Activated naive CD4-positive, alpha-beta T cell treated with anti-CD3 and anti-CD28 coated beads for 36 hours (primary cell): ENCODE measurements at places on chromosomes 16 and 17.

GRCh38 chr16:72552654-72553053, 380.7 kb upstream of the PMFBP1 start:
- DNase-seq: no peak

DNA sequence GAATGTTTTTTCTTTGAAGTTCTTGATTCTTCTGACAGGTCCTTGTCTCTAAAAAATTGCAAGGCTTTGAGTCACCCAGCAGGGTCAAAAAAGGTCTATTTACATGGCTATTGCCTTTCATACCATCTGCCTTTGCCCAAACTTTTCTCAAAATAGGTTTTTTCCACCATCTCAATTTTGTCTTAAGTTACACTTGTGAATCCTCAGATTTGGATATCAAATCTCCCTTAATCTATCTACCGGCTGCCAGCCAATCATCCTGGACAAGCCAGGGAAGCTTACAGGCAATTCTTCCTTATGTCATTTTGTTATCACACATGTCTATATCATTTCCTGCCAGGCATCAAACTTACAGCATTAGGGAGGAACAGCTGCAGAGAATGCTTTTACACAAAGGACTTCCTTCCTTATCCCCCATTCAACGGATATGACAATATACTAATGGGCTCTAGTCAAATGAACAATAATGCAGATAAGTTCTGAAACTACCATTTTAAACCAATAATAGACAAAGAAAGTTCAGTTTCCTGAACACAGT, 104.1 kb upstream of the CORO6 start:
- peak; percentile 47 for DNase-seq

GRCh38 chr16:31453255-31454204, 5.8 kb upstream of the ARMC5 start:
- DNase-seq: no peak

GRCh38 chr17:78817123-78817522, 23.5 kb downstream of the USP36 start:
- DNase-seq: peak; percentile 82

DNA sequence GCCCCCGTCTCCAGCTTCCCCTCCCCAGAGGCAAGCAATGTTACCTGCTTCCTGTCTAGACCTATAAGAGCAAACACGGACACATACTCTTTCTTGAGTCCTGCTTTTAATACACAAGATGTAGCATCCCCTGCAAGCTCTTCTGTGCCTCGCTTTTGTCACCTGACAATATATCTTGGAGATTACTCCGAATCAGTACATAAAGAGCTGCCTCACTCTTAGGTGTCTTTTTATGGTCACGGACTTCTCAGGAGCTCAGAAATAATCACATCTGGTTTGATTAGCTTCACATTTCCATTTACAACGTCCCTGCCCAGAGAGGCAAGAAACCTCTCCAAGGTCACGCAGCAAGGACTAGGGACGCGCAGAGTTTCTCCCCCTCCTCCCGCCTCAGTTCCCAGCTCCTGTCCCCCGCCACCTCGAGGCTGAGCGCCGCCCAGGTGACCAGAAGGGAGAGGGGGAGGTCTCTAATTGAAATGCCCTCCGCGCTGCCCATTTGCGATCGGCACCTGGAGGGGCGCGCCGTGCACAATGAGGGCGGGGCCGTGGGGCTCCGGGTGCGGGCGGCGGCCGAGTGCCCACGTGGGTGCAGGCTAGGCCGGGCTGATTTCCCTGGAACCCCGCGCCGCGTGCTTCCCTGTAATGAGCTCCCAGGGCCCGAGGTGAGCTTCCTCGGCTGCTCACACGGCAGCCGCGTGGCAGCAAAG, 13.8 kb upstream of the SEZ6 start:
- DNase-seq: no peak

- no peak for DNase-seq
Measured at GRCh38 chr17:36183001-36183971, 6.8 kb upstream of the TBC1D3B start.

DNA sequence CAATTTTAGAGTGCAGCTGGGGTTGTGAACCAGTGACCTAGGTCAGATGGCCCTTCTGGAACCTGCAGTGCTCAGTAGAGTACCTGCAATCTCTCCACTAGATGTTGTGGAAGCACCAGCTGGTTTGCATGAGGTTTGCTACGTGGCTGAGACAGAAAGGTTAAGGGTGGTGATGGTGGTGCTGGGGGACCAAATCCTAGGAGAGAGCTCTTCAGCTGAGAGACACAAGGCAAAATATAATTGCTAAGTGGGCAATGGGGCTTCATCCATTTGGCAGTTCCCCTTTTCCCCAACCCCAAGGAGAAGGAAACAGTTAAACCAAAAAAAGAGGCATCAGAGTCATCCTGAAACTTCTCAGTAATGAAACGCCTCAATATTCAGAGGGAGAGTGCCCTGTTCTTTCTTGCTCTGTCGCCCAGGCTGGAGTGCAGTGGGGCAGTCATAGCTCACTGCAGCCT, 13.9 kb downstream of the ITPRIPL2 start:
- DNase-seq: no peak

- DNase-seq: no peak
Measured at GRCh38 chr16:67199808-67200198, 872 bp downstream of the ELMO3 start.

DNA sequence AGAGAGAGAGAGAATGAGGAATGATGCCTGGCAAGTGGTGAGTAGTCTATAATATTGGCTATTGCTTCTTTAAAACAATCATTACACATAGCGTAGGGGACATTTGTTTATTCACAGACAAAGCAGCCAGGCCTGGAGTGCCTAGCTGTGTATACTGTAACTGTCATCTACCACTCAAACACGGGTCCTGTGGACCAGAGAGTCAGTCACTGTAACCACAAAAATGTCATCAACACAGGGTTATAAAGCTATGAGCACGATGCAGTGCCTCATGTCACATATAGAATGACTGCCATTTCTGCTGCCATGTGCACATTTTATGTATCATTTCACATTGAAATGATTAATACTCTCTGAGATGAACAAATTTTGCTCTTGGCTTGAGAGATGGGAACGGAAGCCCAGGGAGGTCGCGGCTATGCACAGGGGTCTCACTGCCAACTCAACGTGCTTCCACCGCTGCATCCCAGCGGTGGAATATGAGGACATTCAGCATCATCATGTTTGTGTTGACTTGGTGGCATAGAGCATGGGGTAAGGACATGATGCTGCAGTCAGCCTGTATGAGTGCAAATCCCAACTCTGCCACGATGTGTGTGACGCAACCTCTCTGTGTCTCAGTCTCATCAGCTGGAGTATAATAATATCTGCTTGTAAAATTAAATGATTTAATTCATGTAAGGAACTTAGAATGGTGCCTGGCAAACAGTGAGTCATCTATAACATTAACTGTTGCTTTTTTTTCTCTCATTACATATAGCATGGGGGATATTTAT, 3.3 kb downstream of the MT1H start:
- DNase-seq: no peak

- no peak for DNase-seq
Measured at GRCh38 chr16:26134588-26134987, 442.8 kb downstream of the HS3ST4 start.

GRCh38 chr17:51103050-51103449, 17.6 kb downstream of the SPAG9 start:
- DNase-seq: no peak

DNA sequence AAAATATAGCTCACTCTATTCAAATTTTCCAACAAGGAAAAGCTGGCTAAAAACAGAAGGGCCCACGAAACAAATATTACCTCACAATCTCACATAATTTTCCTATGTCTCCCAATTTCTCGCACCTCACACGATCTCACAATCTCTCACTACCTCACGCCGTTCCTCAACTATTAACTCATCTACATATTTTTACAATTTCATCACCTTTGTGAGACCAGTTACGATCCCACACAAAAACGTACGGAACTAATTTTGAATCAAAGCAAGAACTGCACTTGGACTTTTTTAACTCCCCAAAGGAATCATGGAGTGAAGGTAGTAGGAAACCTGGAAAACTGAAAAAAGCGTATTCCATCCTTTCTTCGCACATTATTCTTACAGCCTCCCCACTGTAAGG, 1.1 kb downstream of the CBX1 start:
- no peak for DNase-seq

DNA sequence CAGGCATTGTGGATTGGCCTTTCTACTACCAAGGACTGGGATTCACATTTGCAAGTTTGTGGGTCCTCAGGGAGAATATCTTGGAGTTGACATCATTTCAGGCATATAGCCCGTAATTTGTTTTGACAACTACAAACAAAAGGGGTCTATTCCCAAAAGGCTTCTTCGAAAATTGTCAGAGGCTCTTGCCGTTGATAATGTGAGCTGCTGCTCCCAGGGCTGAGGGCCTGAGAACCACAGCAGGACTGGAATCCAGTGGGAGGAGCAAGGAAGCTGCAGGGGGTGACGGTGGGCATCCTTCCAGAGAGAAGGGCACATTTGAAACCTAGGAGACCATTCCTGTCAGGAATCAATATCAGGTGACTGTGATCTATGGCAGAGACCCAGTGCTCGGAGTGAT, 761.6 kb upstream of the RBFOX1 start:
- no peak for DNase-seq

DNA sequence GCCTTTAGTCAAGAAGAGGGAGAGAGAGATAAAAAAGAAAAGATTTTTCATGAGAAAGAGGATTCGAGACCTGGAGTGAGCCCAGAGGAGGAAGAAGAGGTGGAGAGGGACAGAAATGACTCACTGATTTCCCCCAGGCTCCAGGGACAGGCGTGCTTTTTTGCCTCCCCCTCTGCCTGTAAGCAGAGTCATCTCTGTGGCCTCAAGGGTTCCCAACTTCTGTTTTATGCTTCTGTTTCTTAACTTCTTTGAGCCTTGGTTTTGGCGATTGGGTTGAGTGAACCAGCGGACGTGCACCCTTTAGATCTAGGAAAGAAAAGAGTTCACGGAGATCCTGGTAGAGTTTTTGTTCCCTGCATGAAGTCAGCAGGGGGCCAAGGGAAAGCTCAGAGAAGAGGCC, 147.9 kb upstream of the NOL11 start:
- no peak for DNase-seq

DNA sequence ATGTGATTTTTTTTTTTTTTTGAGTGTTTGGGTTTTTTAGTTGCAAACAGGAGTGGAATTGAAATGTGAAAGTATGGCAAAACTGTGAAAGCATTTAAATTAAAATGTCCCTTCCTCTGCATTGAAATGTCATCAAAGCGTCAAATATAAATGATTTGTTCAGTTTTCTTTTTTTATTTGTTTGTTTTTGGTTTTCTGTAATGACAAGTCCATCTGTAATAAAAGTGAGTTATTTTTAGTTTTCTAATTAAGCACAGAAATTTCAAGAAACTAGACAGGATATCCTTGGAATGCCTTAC, 1.9 kb upstream of the TOB1 start:
- no peak for DNase-seq

DNA sequence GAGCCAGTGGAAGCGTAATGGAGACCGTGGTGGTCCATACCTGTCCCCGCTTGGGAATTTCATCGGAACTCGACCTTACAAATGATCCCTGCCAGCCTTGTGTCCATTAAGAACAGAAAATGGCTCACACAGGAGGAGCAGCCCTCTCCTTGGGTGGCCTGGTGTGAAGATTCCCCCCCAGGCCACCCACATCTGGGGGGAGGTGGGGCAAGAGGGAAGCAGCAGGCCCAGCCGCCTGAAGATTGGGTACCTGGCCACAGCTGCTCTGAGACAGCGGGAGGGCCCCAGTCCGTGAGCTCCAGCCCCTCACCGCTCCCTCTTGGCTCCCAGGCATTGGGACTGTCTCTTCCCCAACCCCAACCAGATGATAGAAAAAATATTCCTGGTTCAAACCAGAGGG, 277.8 kb upstream of the FOXF1 start:
- no peak for DNase-seq

GRCh38 chr16:87418644-87419043, 26.5 kb downstream of the MAP1LC3B start:
- DNase-seq: no peak

DNA sequence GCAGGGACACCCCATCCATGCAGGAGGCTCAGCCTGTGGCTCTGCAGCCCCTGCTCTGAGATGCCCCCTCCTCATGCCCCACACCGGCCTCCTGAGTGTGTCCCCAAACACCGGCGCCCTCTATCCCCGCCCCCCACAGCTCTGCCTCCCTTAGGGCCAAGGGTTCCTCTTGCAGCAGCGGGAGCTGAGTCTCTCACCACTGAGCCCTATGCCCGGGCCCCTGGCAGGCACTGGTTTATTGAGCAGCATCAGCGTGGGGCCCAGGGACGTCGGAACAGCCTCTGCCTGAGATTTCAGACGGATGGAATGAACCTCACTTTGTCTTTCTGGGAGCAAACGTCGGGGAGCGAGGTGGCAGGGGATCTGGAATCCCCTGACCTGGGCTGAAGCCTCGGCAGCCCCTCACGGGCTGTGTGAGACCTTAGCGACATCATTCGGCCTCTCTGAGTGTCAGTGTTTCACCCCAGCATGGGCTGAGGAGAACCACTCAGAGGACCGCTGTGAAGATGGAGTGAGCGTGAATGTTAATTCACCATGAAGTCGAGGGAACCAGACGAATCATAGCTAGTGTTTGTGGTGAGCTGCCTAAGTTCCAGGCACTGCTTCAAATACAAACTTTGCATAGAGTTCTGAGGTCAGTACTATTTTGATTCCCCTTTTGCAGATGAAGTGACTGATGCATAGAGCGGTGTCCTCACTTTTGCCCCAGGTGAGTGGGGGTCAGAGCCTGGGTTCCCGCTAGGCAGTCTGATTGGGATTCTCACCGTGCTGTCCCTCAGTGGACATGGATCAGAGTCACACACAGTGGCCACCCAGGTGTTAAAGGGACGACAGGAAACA, 5.3 kb upstream of the C16orf74 start:
- DNase-seq: no peak

DNA sequence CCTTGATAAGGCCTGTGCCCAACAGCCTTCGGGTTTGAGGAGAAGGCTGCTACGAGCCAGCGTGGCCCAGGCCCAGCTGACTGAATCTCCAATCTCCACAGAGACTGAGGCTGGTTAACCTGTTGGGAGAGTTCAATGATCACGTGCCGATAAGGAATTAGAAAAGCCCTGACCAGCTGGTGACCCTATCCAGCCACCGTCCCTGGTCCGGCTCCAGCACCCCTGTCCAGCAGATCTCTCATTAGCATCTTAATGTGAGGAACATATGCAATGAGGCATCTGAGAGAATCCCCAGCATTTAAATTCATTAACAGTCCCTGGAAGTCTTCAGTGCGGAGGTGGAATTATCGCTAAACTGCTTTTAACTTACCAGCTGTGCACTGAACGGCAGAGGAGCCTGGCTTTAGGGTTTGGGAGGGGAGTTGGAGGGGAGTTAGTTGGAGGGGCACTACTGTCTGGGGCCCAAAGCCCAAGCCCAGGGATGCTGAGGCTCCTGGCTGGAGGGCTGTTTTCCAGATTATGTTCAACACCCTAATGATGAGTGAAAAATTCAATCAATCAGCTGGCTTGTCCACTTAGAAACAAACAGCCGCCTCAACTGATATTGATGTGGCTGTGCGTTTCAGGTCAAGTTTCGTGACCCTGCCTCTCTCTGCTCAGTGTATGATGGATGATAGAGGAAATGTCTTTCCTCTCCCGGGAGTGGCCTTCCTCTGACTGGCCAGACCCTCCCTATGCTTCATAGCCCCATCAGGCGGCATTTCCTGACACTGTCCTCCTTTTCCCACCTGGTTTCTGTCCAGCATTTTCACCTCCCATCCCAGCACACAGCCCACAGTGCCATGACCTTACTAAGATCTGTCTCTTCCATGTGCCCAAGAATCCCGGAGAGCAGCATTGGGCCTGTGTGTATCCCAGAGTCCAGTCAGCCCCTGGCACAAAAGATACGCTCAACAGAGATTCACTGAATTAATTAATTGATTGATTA, 184.5 kb downstream of the CCT6B start:
- no peak for DNase-seq

- DNase-seq: no peak
Measured at GRCh38 chr17:17110520-17110919, 68.3 kb downstream of the MPRIP start.
